NCI-H1930 (cell line): ENCODE measurements at places on chromosomes 12 and 14.
A peak's percentile ranks its signal among the peaks of the same experiment; 100 is the strongest.

GRCh38 chr14:99006276-99006675 lies 265.7 kb downstream of the BCL11B start:
- DNase-seq: no peak

DNA sequence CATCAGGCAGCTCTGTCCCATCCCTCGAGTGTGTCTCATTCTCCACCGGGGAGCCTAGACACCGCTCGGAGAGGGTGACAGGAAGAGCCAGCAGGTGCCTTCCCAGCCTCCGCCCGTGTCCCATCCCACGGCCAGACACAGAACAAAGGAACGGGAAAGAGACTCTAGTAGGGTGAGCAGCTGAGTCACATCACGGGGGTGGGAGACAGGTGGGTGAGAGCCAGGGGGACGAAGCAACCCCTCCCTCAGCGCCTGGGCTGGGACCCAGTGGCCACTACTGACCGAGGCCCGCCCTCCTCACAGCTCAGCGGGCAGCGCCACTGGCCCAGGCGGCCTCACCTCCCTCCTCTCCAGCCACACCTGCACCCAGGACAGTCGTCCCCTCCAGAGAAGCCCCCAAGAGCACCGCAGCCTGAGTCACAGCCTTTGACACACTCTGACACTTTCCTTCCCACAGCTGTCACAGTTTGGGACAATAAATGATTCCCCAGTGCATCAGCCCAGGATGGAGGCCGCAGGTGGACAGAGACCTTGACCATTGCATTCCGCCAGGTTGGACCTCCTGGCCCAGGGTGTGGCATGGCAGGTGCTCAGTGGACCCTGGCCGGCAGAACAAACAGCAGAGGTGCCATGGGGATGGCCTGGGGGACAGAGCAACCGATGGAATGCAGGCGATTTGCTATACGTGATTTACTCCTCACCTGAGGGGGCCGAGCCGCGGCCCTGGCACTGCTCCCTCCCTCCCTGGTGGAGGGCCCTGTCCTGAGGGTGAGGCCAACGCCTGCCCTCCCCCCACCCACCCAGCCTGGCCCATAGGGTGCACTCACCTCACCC lies 45.4 kb upstream of the GALNT9 start:
- no peak for DNase-seq

DNA sequence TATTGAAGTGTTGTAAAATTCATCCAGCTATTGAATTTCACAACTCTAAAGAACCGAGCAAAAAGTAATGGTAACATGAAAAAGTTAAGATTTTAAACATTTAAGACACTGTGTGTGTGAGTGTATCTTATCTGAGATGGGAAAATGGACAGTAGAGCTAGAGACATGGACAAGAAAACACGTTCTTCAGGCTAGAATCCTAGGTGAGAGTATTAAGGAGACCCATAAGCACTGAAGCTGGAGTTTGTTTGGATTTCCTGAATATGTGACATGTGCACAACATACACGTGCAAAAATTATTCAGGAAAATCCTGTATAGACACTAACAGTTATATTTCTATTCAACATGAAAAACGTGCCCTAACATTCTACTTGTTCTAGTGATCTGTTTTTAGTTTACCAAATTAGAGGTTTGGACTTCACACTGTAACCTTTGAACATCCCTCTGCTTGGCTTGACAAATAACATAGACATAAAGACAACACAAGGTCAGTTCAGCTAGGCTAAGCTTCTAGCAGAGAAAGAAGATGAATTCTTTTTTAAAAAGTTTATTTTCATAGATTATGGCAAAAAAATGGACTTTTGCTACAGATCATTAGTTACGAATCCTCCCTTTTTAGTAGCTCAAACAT lies 31.3 kb downstream of the LMNTD1 start:
- no peak for DNase-seq

DNA sequence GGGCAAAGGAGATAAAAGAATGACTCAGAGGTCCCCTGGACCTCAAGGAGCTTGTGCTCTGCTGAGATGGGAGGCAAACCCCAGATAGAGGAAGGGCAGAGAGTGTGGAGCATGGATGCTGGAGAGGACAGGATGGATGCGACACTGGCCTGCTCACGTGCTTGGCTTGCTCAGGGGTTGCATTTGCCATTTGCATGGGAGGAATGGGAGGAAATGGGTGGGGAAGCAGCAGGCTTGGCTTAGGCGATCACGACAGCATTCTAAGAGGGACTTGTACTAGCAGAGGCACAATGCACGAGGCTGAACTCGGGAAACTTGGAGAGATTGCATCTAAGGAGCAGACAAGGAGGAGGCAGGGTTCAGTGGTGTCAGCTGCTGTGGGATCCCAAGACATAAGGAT lies 19.8 kb downstream of the CD9 start:
- DNase-seq: no peak

DNA sequence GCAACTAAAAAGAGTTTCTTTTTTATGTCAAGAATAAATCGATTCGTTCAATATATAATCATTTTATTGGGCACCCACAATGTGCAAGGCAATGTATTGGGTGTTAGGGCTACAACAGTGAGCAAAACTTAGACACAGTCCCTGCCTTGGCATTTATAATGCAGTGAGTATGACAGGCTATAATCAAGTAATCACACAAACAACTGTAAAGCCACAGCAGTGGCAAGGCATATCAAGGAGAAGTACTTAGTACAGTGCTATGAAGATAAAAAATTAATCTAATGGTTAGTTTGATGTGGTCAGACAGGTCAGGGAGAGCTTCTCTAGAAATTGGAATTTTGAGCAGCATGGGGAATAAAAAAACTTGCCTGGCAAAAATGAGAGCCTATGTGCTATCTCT lies 39.5 kb upstream of the OTOGL start:
- DNase-seq: no peak

DNA sequence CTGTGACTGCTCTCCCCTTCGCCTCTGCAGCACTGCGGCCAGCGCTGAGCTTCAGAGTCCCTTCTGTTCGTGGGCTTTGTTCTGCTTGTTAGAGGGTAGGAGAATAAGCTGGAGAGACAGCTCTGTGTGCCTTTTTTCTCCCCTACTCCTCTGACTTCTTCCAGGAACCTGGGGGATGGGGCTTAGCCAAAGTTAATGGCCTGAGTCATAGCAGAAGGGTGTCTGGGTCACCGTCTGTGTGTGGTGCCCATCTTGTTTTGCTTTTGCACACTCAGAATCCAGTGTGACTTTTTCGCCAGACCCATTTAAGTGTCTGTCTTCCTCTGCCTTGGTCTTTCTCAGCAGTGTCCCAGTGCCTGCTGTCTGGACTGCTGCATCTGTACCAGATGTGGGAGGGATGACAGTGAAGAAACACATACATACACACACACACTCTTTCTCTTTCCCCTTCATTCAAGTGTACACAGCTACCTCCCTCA lies 3.0 kb downstream of the KIF5A start:
- no peak for DNase-seq

- no peak for DNase-seq
Observed at GRCh38 chr14:102508410-102508773, 1.2 kb downstream of the ANKRD9 start.

- DNase-seq: no peak
Observed at GRCh38 chr14:66623838-66624237, 115.9 kb downstream of the GPHN start.

- DNase-seq: peak; percentile 9
Observed at GRCh38 chr14:44149597-44149996, 357.5 kb downstream of the FSCB start.

DNA sequence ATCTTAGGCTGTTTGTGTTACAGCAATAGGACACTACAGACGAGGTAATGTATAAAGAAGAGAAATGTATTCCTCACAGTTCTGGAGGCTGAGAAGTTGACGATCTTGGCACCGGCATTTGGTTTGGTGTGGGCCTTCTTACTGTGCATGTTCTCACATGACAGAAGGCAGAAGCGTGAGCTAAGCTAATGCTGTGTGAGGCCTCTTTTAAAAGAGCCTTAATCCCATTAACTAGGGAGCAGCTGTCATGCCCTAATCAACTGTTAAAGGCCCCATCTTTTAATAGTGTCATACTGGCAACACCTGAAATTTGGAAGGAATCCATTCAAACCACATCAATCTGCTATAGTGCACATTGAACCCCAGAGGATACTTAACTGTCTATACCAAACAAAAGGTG lies 992.9 kb downstream of the GALC start:
- DNase-seq: no peak
